Stimulated activated CD4-positive, alpha-beta T cell treated with anti-CD3 and anti-CD28 coated beads, Interleukin-12 subunit alpha, Interleukin-12 subunit beta, amount 100 ng/mL, for 24 hours (primary cell): ENCODE measurements at places on chromosomes 1 and 21.

DNA sequence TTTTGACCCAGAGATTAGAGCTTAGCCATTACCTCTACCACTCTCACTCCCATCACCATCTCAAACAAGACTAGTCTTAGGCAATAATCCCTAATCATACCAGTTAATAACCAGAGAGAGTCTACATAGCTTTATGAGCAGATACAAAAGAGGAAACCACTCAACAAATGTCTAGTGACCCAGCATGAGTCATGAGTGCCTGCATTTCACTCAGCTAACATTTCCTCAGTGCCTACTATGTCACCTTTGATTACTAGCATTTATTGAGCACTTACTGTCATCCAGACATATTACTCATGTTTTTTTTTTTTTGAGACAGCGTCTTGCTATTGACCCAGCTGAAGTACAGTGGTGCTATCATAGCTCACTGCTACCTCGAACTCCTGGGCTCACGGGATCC lies 35.9 kb upstream of the GALNT2 start:
- no peak for DNase-seq

DNA sequence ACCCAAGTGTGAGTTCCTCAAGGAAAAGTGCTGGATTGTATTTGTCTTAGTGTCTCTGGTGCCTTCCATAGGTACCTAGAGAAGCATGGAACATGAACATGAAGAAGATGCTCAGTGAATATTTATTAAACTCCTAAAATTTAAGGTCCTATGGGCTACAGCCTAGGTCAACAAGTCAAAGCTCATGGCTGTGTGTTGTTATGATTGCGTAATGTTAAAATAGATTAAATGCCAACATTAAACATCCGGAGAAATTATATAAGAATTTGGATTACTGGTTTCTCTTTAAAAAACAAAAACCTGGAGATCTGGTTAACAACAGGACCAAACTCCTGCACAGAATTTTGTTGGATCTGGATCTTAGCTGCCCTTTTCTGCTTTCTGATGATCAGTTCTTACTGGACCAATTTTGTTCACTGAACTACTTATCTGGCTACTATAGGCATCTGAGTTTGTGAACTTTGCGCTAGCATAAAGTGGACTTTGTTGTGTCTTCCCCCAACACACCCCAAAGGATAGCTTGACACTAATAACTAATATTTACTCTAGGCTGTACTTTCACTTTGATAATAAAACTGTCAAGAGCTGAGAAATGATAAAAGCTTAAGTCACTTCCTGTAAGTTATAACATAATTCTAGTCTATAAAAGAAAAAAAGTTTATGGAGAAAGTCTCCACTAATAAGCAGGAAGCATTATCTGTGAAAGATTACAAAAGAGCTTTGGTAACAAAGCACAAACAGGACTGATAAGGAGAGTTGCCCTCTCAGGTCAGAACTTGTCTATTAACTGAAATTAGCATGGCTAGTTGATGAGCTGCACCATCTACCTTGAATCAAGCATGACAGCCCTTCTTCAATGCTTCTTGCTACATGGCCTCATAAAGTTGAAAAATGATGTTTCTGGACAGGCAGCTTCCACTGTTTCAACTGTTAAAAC lies 20.7 kb downstream of the F5 start:
- no peak for DNase-seq

DNA sequence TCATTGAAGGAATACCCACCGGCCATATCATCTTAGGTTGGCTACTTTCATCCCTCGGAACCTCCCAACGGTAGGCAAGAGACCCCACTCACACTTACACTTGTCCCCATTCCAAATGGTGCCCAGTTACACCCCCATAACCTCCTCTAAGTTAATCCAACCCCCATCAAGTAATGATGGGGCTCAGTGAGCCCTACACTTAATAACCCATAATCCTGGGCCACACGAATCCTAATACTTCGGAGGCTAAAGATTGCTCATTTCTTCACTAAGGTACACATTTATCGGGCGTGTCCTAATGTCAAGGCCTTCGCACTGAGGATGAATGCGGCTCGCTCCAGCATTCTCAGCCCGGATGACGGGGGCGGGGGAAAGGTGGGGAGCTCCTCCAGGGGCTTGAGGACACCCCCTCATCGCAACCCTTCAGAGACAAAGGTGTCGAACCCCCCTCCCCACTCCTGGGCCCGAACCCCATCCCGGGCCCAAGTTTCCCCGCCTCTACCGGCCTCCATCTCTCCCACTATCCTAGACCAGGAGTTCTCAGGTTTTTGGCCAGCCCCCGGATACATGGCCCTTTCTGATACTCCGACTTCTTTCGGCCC lies 435 bp downstream of the ILF2 start:
- DNase-seq = no peak

DNA sequence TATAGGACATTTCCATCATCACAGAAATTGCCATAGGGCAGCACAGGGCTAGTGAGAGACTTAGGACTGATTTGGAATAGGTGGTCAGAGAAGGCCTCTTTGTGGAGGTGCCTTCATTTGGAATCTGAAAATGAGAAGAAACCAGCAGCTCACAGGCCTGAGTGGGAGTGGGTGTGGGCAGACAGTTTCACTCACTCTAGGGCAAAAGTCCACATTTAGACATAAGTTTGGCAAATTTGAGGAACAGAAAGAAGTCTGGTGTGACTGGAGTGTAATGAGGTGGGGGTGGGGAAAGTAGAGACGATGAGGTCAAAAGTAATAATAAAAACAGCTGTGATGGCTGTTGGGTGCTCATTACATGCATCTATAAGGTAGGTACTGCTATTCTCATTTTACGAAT lies 22.4 kb upstream of the BCAR3 start:
- no peak for DNase-seq
